CD14-positive monocyte (primary cell): ENCODE measurements at places on chromosomes 3 and 15.

DNA sequence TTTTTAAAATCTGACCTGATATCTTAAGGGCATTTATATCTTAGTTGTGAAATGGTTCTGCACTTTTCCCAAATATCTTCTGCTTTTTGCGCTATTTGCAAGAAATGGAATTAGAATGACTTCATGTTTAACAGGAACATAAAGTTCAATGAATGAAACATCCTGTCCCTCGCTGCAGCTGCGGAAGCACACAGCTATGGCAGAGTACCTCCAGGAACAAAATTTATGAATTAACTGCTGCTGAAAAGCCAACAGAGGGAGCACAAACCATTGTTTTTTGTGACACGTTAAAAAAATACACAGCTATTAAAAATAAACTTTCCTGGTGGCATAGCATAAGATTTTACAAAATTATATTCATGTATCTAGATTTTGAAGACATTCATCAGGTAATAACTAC lies 404.4 kb upstream of the MDFIC2 start:
- no peak for DNase-seq

GRCh38 chr15:41994171-41994650 lies 21.9 kb upstream of the EHD4 start:
- no peak for DNase-seq

DNA sequence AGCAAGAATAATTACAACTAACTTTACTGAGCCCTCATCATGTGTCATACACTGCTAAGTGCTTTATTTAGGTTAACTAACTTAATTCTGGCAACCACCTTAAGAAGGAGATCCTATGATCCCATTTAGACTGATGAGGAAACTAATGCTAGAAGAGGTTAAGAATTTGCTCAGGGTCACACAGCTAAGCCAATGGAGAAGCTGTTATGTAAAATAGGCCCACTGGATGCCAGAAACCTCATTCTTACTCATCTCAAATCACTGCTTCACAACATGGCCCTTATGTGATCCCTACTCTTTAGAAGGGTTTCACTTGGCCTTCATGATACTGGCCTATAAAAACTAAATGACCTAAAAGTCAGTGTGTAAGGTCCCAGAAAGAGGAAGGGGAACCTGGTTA lies 41.2 kb downstream of the IMPG2 start:
- no peak for DNase-seq

DNA sequence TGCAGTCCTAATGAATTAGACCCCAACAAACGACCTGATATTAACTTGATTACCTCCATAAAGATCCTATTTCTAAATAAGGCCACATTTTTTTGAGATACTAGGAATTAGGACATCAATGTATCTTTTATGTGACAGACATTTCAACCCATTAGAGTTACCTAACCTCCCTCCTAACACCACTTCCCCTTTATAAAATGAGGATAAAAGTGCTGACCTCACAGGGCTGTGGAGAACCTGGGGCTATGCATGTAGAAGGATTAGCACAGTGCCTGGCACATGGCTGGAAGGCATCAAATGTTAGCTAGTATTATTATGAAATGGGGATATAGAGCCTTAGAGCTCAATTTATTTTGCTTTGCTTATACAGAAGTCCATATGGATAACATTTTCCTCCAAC lies 53.5 kb upstream of the LRRN1 start:
- peak; percentile 10 for DNase-seq

DNA sequence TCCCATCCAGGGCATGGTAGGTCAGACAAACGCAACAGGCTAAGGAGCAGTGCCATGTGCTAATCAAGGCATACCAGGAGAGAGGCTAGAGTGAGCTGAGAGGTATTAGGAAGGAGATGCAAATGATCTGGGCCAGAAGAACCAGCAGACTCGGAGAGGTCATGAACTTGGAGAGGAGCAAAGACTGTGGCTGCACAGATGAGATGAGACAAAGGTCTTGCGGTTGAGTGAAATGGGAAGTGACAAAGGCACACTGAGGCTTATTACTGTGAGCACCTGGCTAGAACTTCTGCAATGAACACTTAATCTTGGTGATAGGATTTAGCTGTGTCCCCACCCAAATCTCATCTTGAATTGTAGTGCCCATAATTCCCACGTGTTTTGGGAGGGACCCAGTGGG lies 380.2 kb downstream of the ULK4 start:
- no peak for DNase-seq

DNA sequence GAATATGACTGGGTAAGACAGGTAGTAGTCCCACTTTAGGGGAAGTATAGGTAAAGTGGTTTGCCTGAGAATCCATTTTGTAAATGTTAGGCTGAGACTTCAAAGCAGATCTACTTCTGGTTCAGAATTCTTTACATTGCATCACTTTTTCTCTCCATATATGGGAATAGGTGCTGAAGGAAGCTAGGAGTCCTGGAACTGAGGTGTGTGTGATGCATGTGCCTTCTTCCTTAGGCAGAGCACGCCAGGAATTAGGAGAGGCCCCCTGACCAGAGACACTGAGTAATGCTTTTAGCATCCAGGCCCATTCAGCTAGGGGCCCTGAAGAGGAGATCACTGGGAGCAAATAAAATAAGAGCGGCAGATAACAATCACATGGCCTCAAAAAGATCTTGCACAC lies 69.2 kb upstream of the DCP1A start:
- DNase-seq, result no peak

GRCh38 chr3:197356275-197356674 lies 57.9 kb upstream of the DLG1 start:
- no peak for DNase-seq

- DNase-seq, result no peak
Observed at GRCh38 chr3:190892395-190892902, 30.0 kb upstream of the GMNC start.

GRCh38 chr3:134896696-134897095 lies 101.6 kb downstream of the EPHB1 start:
- no peak for DNase-seq

- DNase-seq, result no peak
Observed at GRCh38 chr3:49277383-49277775, 347 bp upstream of the C3orf62 start.

DNA sequence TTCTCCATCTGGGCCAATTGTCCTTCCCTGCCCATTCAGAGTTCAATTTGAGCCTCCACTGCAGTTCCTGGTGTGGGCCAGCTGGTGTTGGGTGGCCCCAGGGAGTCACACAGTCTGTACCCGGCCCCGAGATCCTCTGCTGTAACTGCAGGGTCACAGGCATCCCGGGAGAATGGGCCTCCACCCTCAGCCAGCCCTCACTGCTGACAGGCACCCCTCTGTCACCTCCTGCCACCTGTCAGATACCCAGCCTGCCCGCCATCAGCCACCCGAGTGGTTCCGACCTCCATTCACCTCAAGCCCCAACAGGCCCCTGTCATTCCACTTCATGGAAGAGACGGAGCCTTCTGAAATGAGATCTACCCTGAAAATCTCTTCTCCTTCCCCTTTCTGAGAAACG lies 73.2 kb downstream of the ST8SIA2 start:
- no peak for DNase-seq

DNA sequence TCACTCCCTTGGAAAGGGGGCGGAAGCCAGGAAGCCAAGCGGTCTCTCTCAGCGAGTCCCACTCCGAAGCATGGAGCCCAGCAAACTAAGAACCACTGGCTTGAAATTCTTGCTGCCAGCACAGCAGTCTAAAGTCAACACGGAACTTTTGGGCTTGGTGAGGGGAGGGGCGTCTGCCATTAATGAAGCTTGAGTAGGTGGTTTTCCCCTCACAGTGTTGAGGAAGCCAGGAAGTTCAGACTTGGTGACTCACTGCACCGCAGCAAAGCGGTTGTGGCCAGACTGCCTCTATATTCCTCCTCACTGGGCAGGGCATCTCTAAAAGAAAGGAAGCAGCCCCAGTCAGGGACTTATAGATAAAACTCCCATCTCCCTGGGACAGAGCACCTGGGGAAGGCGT lies 665.4 kb upstream of the CBLB start:
- DNase-seq, result peak; percentile 21

- DNase-seq, result no peak
Observed at GRCh38 chr3:49670940-49671290, 3.2 kb upstream of the APEH start.
